ENCODE measurements at places on chromosomes 3 and 15.

DNA sequence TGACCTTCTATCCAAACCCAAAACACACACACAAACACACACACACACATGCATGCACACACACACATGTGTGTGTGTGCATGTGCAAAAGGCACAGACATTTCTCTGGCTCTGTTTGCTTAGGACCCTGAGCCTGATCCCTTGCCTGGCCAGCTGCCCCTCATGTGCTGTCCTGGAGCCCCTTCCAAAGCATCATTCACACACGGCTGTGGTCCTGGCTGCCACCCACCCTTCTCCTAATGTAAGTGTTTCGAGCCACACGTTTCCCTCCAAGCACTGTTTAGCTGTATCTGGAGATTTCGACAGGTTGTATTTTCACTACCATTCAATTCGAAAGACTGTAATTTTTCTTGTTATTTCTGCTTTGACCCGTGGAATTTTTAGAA is 45.8 kb upstream of the KLF13 start:
- H3K4me1 ChIP-seq = no peaks in the 10 kb centered on the region
- no peak overlapping the region for H3K4me3 ChIP-seq
- H3K27me3 ChIP-seq = no peaks in the 10 kb centered on the region
- no peak for DNase-seq
- no peaks in the 10 kb centered on the region for H3K36me3 ChIP-seq

DNA sequence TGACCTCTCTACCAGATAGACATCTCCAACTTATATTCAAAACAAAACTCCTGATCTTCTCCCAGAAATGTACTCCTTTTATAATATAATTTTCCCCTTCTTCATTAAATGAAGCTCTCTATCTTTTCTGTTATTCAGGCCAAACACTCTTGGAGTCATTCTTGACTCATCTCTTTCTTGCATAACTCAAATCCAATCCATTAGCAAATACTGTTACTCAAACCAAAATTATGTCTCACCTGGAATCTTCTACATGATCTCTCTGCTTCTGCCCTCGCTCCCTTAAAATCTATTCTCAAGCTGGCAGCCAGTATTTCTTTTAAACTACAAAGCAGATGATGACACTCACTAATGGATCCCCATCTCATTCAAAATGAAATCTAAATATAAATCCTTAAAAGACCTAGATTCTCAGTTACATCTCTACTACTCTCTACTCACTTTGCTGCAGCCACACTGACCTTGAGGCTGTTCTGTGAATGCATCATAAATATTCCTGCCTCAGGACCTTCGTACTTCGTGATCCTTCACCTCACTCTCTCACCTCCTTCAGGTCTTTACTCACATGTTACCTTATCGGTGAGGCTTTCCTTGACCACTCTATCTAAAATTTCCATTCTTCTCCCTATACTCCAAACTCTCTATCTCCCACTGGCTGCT is 160.9 kb downstream of the TBC1D5 start:
- no peaks in the 10 kb centered on the region for H3K27me3 ChIP-seq
- H3K4me3 ChIP-seq = no peak overlapping the region
- no peaks in the 10 kb centered on the region for H3K4me1 ChIP-seq
- no peak overlapping the region for H3K27ac ChIP-seq

DNA sequence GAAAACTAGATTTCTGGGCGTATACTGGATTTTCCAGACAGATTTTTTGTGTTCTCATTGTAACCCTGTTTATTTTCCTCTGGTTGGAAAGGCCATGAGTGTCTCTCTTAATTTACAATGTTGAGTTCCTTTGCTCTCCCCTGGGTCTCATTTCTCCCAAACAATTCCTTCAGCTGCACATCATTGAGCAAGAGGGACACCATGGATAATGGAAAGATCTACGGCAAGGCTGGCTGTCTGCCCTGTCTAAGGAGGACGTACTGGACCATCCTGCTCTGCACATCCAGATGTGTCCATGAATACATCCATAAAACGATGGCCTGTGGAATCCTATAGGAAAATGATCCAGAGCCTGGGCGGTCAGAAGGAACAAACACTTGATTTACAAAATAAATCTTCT is 258.1 kb upstream of the MCTP2 start:
- H3K27me3 ChIP-seq = no peaks in the 10 kb centered on the region
- H3K4me1 ChIP-seq = no peaks in the 10 kb centered on the region
- H3K4me3 ChIP-seq = no peak overlapping the region
- H3K36me3 ChIP-seq = no peaks in the 10 kb centered on the region
- DNase-seq = no peak
- H3K27ac ChIP-seq = no peak overlapping the region

DNA sequence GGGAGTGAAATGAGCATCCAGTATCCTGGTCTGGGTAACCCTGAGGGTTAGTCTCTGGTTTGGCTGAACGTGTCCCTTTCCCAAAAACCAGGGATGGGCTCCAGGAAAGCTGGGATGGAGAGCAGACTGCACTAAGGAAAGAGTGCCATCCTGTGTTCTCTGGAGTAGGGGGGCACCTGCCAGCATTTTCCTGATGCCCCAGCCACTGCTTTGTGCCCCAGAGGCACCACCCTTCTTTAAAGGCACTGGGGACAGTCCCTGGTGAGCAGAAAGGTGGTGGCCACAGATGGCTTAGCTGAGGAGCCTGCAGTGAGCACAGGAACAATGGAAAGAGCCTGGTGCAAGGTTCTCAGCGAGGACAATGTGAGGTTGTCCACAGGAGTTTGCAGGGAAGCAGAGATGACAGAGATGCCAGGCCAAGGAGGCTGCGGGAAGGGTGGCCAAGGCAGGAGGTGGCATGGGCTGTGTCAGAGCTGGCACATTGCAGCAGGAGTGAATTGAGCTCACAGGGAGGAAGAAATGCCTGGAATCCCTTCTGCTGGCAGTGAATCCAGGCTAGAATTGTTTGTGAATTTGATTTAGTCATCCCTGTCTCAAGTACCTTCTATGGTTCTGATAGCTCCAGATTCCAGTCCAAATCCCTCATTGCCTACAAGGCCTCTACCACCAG is 39.9 kb downstream of the AMOTL2 start:
- no peak overlapping the region for H3K4me3 ChIP-seq
- no peaks in the 10 kb centered on the region for H3K36me3 ChIP-seq
- H3K4me1 ChIP-seq = no peaks in the 10 kb centered on the region
- no peaks in the 10 kb centered on the region for H3K27me3 ChIP-seq
- no peak overlapping the region for H3K27ac ChIP-seq

GRCh38 chr15:50138391-50138790 is 19.4 kb upstream of the ATP8B4 start:
- no peak overlapping the region for H3K4me3 ChIP-seq
- DNase-seq = no peak
- no peaks in the 10 kb centered on the region for H3K4me1 ChIP-seq
- H3K27ac ChIP-seq = no peak overlapping the region
- no peaks in the 10 kb centered on the region for H3K36me3 ChIP-seq

DNA sequence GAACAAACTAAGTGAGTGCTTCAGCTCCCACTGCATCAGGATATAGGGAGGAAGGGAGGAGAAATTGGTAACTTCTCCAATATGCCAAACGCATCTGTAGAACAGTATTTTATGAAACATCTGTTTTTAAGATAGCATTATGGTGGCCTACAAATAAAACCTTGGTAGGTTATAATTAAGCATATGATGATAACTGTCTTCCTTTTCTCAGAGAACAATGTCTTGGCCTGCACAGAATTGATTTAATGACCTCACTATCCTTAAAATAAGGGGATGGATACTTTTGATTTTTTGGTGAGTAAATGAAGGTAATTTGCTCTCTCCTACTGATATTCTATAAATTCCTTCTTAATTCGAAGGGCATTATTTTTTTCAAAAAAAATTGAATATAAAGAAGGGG is 451.5 kb upstream of the TGFBR2 start:
- H3K36me3 ChIP-seq = no peaks in the 10 kb centered on the region
- H3K27ac ChIP-seq = no peak overlapping the region
- H3K4me3 ChIP-seq = no peak overlapping the region
- H3K27me3 ChIP-seq = no peaks in the 10 kb centered on the region
- H3K4me1 ChIP-seq = no peaks in the 10 kb centered on the region
- no peak for DNase-seq

DNA sequence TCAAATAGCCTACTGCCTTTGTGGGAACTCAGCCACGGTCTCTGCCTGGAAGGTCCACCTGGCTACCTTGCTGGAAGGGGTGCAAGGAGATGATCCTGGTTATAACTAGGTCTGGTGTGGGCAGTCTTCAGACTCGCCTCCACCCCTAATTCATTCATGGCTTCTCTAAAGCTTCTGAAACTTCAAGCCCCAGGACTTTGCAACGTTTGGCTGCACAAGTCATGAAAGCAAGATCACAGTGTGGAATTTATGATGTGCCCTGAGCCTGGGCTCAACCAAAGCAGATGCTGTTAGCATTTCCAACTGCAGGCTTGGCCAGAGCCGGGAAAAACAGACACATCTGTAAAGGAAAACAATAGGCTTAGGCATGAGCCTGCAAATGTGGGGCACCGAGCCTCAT is 200.4 kb upstream of the WNT5A start:
- no peaks in the 10 kb centered on the region for H3K4me1 ChIP-seq
- no peak for DNase-seq
- H3K4me3 ChIP-seq = no peak overlapping the region
- H3K27ac ChIP-seq = no peak overlapping the region
- no peaks in the 10 kb centered on the region for H3K27me3 ChIP-seq
- no peaks in the 10 kb centered on the region for H3K36me3 ChIP-seq

DNA sequence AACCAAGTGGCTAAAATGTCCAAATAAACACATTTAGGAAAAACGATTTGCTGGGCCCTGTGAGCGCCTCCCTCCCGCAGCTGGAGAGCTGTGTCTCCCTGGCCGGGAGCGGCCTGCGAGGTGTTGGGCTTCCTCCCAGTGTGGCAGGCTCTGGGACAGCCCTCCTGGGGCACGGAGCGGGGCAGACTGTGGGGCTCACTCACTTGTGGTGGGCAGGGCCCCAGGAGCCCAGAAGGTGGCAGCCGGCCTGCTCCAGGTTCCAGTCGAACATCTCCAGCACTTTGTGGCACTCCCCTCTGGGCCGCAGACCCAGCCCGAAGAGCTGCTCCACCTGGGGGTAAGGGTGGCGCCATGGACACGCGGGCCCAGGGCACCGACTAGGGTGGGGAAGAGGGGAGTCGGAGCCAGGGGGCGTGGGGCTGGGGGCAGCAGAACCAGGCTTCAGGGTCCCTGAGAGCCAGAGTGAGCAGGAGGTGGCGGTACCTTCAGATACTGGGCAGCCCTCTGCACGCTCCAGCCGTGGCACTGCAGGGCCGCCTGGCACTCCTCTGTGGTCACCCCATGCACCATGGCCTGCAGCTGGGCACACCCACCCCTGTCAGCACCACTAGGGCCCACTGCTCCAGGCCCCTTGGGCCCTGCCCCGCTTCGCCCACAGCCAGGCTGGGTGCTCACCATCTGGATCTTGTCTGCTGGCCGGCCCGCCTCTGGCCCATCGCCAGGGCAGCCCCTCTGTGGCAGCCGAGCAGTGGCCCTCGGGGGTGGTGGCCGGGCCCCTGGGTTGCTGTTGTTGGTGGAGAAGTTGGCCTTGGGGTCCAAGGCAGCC is 41.5 kb downstream of the TNK2 start:
- no peak overlapping the region for H3K27ac ChIP-seq
- no peak for DNase-seq
- no peaks in the 10 kb centered on the region for H3K27me3 ChIP-seq
- H3K36me3 ChIP-seq = peaks cover 55% of the 10 kb centered on the region
- no peak overlapping the region for H3K4me3 ChIP-seq
- H3K4me1 ChIP-seq = no peaks in the 10 kb centered on the region

- no peaks in the 10 kb centered on the region for H3K27me3 ChIP-seq
- H3K4me3 ChIP-seq = no peak overlapping the region
- no peaks in the 10 kb centered on the region for H3K4me1 ChIP-seq
- no peak for DNase-seq
These were observed 258.5 kb downstream of the PDCD6IP start for GRCh38 chr3:34056951-34057390.

DNA sequence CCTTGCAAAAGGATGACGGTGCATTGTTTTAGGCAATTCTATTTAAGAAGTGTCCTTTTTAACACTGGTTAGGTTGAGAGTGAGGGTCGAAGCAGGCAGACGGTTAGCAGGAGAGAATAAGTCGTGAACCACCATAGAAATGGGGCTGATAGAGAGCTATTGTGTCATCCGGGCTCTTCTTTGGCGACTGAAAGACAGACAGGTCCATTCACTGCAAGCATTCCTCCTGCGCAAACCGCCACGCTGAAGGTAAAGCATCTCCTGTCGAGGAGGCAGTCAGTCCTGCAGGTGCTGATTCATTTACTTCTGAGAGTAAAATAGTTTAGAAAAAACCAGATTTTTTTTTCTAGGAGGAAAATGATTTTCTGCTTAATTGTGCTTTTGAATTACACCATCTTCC is 1002.8 kb upstream of the NR2F2 start:
- H3K27ac ChIP-seq = no peak overlapping the region
- DNase-seq = no peak
- H3K36me3 ChIP-seq = no peaks in the 10 kb centered on the region
- peaks cover 5% of the 10 kb centered on the region for H3K27me3 ChIP-seq
- no peaks in the 10 kb centered on the region for H3K4me1 ChIP-seq

DNA sequence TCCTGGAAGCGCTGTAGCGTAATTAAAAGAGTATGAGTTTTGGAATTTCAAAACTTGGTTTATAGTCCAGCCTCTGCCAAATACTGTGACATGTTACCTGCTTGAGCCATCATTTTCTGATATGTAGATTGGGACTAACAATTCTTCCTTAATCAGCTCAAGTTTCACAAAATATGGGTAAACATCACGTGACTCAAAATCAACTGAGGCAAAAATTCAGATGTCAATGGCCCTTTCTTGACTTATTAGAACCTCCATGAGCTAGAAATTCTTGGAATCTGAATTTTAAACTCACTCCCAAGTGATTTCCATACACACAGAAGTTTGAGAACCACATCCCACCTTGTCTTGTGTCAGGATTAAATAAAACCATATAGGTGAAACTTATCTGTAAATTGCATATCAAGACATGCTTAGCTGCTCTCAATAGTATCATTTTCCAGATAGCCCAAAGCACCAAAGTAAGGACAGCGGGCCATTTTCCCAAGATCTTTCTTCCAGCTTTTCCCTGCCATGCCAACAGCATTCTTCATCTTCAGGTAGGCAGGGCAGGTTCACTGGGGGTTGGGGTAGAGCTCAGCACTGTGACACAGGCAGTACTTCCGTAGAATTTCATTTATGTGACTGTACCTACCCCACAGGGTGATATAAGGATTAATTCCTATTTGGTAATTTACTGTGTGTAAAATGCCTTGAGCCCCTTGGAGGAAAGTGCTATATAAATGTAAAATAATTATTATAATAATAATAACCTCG is 379.0 kb downstream of the TIGIT start:
- H3K27ac ChIP-seq = no peak overlapping the region
- no peak for DNase-seq
- H3K36me3 ChIP-seq = no peaks in the 10 kb centered on the region
- H3K27me3 ChIP-seq = no peaks in the 10 kb centered on the region

DNA sequence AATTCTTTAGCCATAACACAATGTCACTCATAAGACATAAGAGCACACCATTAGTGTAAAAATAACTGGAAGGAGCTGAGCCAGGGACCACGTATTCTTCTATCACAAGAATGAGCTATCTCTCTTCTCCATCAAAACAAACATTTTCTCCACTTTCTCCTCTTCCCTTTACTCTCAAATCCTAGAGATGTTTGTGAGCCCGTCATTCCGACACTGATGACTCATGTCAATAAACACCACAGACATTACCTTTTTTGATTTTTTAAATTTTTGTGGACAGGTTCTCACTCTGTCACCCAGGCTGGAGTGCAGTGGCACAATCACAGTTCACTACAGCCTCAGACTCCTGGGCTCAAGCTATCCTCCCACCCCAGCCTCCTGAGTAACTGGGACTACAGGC is 86.6 kb downstream of the MEX3B start:
- no peaks in the 10 kb centered on the region for H3K4me1 ChIP-seq
- H3K36me3 ChIP-seq = no peaks in the 10 kb centered on the region
- H3K27ac ChIP-seq = no peak overlapping the region
- H3K4me3 ChIP-seq = no peak overlapping the region
- DNase-seq = no peak
